Hypothalamus (tissue), 51 donors: ENCODE measurements at places on chromosomes 7 and 10.

- DNase-seq, result no peak
Measured at GRCh38 chr7:127411176-127411575, 18.7 kb upstream of the ZNF800 start.

DNA sequence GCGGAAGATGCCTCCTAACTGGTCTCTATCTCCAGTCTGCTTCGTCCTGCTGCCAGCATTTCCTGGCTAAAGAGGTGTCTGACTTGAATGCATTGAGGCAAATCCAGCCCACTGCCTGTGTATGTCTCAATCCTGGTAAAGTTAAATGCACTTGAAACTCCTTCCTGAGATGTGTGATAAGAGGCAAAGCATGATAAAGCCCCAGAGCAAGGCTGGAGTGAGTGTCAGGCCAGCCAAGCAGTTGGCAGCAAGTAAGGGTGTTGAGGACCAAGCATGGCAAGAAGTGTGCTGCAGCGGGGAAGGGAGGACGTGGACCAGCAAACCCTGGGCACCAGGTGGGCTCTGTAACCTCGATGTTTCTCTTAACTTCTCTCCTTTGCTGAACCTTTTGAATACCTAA lies 29.1 kb downstream of the LRRC18 start:
- no peak for DNase-seq

DNA sequence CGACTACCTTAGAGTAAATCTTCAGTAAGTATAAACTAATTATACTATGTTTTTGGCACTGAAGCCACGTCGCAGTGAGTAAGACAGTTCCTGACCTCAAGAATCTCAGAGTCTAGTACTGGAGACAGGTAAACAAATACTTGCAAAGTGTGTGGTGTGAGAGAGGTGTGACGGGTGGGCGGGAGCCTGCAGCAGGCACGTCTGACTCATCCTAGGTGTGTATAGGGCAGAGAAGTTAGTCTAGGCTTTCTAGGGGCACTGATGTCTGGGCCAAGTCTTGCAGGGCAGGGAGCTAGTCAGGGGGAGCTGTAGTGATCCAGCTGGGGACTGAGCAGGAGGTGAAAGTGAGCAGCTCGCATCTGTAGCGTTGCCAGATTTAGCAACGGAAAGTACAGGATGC lies 35.9 kb upstream of the SFTPD start:
- DNase-seq, result no peak

DNA sequence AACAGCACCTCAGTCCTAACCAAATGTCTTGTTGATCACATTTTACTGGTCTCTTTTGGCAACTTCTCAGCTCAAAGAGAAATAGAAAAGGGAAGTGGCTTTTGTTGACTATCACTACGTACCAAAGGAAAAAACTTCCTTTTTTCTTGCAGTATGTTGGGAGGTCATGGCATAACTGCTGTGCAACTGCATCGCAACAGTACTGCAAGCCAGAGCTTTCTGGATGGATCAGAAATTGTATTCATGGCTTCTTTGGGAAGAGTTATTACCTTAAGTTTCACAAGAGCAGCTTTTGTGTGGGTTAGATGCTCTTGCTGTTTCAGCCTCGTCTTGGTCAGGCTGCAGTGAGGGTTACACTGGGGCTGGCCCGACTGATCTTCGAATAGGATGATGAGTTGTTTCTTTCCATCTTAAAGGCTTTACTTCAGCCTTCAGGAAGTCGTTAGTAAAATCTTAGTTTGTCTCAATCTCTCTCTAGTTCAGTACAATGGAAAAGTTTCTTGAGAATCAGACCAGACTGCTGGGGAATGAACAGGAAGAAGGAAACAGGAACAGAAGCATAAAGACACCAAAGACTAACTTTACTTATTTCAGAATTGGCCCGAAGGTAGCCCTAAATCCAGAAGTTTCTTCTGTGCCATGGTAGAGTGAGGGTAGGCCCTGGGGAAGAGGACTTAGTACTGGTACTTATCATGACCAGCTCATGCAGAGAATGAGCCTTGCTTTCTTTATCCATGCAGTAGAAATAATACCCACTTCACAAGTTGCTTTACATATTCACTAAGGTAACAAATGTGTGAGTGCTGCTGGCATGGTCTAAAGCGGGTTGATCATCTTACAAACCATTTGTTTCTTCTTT lies 153.6 kb downstream of the CELF2 start:
- no peak for DNase-seq

DNA sequence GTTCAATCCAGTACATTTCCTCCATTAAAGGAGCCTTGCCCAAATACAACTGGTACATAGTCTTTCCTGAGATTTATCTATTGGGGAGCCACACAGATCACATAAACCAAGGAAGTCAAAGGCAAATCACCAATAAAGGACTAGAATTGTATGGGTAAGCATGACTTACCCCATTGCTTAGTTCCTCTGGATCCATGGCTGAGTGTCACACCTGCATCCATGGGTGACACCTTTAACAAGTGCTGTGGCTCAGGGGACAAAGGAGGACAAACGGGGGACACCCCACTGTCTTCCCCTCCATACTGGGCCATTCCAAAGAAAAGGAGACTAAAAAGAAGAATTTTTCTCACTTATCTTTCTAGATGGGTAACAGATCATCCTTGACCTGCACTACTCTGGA lies 30.4 kb downstream of the ZNF92 start:
- no peak for DNase-seq

DNA sequence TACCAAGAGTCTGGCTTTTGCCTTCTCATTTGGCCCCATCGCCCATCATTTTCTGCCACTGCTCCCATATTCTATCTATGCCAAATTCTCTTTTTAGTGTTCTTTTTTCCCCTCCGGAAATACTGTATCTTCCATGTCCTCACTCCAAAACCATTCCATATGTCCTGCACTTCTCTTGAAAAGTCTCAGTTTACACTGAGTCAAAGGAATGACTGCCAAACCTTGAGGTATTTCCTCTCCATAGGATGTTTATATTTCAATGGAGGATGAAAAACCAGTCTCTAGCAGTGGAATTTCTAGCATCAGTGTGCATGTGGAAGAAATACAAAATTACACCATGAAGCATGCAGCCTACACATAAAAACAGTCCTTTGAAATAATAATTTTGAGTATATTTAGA lies 121.4 kb upstream of the PHYHIPL start:
- no peak for DNase-seq

GRCh38 chr7:139125657-139126056 lies 16.1 kb upstream of the ZC3HAV1 start:
- DNase-seq, result no peak

GRCh38 chr7:94561841-94562514 lies 52.4 kb downstream of the CASD1 start:
- no peak for DNase-seq

DNA sequence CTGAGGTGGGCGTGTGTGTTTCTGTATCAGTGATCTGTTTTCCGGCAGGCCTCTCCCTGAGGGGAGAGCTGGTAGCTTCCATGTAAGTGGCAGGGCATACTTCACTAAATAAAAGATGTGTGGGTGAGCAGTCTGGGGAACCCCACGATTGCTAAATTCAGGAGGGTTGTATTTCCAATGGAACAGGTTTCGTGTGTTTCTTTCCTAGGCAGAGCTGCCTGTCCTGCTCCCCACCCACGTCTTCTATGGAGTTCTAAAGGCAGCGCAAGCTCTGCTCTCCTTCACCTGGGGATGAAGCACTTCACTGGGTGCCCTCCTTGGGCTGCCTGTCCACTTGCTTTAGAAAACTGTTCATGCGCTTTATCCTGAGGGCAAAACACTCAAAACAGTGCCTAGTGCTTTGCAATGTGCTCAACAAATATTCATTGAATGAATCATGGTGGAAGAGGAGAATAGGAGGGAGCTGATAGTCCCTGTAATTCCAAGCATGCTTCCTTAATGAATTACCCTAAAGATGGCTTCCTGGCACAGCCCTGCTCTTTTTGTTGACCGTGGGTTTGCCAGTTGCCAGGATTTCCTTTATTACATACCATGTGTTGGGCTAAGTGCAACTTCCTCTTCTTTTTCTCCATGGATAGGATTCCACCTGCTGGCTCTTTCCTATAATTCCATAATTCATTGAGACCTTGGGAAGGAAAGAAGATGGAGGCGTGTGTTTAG lies 50.6 kb upstream of the SRPK2 start:
- DNase-seq, result no peak

DNA sequence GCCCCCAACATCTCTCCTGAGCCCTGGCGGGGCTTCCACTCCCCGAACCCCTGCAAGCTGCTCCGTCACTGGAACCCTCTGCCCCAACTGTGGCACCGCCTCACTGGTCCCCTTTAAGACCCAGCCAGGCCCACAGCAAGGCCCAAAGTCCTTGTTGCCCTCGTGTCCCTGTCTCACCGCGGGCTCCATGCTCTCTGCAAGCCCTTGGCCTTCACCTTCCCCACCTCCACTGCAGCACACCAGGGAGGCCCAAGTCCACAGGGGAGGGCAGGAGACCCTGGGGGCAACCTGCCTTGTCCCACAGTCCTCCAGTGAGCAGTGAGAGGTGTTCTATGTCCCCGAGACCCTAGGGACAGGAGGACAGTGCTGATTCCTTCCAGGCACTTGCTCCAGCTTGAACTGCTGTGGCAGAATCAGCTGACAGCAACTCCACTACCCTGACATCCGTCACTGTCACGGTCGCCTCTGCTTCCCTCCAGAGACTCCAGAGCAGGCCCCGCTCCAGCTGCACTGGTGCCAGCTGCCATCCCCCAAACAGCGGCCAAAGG lies 105.3 kb downstream of the CYTH3 start:
- DNase-seq, result no peak

DNA sequence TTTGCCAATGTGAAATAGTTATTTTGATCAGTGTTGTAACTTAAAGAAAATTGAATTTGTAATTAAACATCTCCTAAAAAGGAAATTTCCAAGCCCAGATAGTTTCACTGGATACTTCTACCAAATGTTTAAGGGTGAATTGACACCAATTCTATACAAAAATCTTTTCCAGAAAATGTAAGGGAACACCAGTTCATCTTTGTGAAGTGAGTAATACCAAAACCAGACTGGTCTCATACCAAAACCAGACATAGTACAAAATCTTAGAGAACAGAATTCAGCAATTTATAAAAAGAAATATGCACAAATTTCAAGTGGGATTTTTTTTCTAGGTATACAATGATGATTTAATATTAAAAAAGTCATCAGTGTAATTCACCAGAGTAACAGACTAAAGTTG lies 86.0 kb upstream of the ZNF32 start:
- DNase-seq, result no peak

- no peak for DNase-seq
Measured at GRCh38 chr7:50147951-50148808, 55.1 kb upstream of the ZPBP start.

GRCh38 chr10:77556990-77557601 lies 80.5 kb downstream of the KCNMA1 start:
- no peak for DNase-seq

DNA sequence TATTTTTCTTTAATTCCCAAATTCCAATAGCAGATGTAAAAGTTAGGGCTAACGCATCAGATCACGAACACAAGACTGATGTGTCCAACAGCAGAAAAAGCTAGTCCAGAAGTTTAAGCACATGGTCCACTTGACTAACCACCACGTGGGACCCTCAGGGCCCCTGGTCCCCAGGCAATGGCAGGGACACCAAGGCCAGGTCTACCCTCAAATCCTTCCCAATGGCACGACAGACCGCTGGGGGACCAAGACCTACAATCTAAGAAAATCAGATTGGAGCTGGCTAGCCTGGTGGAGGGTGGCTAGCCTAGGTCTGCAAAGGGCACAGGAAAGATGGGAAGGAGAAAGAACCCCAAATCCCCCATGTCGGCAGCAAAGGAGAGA lies 1.5 kb downstream of the GIGYF1 start:
- no peak for DNase-seq
